ENCODE measurements at places on chromosomes 11 and 22. TPM values are rescaled to one million over a fixed set of nuclear protein-coding genes. Genes with fewer than 3 reads are reported as not detected.

TMPRSS4 gene
- total RNA-seq, result not detected

LSP1 gene
- 7.4 TPM for total RNA-seq

FOLR2 gene
- not detected for total RNA-seq

DDI1 gene
- total RNA-seq, result not detected

AIFM3 gene
- total RNA-seq, result not detected

LIF gene
- total RNA-seq, result 21.5 TPM

SLC1A2 gene
- total RNA-seq, result 0.10 TPM

LRRC74B gene
- not detected for total RNA-seq

GRCh38 chr11:85953491-85954143, 98.4 kb downstream of the CCDC83 start:
- no peak for DNase-seq

DNA sequence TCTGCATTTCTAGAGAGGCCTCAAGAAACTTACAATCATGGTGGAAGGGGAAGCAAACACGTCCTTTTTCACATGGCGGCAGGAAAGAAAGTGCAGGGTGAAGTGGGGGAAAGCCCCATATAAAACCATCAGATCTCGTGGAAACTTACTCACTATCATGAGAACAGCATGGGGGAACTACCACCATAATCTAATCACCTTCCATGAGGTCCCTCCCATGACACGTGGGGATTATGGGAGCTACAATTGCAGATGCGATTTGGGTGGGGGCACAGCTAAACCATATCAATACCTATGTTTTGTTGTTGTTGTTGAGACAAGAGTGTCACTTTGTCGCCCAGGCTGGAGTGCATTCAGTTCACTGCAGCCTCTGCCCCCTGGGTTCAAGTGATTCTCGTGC, 29.9 kb downstream of the SFI1 start:
- no peak for DNase-seq

DNA sequence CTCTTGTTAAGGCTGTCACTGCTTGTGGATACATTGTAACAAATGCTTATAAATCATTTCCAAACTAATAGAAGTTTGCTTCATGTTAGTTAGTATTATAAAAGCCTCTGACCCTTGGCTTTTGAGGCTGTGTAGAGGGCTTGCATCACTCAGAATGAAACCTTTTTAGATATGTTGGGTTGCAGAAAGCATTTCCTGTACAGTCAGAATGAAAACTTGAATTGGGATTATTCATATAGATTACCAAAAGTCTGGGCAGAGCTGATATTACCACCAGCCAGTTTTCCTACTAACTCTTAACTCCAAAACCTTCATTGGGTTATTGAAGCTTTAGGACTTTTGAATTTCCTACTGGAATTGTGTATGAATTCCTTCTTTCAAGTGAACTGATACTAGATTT, 12.0 kb downstream of the KMT2A start:
- no peak for DNase-seq

GRCh38 chr22:42383287-42383686, 48.9 kb downstream of the NFAM1 start:
- DNase-seq, result no peak

- no peak for DNase-seq
These were observed 14.2 kb upstream of the NTM start for GRCh38 chr11:131356206-131356605.

DNA sequence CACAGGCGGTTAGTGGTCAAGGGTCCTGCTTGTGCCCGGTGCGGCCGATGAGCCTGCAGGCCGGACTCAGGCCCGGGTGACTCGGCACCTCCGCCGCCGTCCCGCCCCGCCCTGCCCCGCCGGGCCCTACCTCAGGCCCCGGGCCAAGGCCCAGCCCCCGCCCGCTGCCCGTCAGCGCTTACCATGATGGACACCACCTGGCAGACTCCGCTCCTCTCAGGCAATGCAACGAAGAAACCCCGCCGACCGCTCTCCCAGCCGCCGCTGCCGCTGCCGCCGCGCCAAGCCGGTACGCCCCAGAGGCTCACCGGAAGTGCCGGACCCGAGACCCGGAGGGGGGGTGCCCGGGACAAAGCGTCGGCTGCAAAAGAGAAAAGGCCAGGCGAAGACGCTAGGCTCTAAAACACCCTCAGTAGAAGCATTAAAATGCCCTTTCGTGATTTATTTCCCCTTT, at the start of gene UFD1:
TSS of gene UFD1 (minus strand) at position 293 of the 454 bp plus-strand sequence. CDS start at position 185, 108 bp downstream.
- peak; percentile 97 for DNase-seq

DNA sequence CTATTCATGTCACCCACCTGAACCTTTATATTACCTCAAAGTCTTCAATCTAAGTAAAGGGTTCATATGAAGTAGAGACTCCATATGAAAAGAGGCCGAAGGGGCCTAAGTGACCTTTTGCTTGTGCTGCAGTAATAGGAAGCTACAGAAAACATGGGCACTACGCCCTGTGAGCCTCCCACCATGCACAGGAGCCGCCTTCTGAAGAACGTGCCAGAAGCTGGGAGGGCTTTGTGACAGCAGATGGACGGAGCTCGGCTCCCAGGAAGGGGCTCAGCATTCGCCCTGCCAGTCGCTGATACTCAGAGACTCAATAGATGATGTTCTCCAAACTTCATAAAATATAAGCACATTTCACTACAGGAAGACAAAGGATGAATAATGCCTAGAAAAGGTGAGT, 21.2 kb downstream of the DEAF1 start:
- no peak for DNase-seq

DNA sequence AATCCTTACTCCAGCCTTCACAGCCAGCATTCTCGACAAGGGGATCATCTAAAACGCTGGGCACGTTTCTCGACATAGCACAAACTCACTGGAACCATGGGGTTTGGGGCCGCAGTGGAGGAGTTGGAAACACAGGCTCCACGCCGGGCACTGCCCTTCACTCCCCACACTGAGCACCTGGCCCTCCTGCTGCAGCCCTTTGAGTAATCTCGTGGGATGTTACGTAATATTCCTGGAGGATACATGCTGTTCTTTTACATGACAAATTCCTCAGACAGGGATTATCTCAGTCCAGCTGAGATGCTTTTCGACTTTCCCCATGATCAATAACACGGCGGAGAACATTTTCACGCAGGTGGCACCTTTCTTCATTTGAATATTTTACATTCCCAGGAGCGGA, 408.0 kb downstream of the SHANK2 start:
- DNase-seq, result no peak

DNA sequence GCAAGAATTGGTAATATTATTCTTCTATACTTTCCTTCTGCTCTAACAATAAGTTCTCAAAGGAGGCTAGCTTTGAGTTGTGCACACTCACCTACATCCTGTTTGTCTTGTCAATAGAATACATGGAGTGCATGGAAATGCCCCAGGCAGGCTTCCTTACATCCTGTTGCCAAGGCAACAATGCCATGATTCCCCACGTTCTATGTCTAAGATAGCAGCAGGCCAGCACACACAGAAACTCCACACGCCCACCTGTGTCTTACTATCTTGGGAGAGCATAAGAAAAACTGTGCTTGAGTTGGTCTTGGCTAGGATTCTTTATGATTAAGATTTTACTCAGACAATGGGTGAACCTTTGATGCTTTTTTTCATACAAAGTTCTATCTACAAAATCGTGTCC, 379.2 kb downstream of the AASDHPPT start:
- no peak for DNase-seq

DNA sequence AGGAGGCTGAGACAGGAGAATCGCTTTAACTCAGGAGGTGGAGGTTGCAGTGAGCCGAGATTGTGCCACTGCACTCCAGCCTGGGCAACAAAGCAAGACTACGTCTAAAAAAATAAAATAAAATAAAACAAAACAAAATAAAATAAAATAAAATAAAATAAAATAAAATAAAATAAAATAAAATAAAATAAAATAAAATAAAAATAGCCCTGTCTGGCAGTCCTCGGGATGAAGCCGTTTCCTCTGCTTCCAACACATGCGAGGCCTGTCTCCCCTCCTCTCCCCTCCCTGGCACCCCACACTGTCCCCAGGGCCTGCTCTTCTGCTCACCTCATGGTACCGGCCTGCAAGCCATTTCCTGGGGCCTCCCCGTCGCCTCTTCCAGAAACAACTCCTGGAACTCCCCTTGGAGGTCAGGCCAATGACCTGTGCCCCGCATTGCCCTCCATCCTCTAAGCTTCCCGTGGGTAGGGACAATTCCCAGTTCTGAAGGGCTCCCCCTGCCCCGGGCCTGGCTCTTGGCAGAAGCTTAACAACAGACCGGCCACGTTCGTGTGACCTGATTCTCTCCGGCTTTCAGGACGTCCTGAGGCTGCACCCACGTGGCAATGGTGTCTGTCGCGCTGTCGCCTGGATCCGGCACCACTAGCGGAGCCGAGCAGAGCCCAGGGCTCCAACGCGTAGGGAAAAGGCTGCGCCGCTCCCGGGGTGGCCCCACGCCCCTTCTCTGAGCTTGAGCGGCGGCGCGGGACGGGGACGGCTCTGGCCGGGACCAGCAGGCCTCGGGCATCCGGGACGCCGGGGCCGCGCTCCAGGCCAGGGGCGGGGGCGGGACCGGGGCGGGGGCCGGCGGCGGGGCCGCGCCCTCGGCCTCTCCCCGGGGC, 456 bp upstream of the PARVB start:
- no peak for DNase-seq

DNA sequence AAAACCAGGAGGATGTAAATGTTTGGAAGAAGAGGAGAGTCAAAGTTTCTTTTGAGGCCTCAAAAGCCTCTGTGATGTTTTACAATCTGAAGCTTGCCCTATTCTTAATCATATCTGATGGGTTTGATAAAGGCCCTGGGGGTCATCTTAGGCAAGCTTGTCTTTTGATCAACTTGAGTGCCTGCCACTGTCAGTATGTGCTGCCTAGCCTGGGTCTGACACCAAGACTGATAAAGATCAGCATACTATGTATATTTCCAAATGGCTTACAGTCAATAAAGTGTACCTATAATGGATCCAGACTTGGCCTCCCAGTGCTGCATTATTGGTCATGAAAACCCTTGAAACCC, 12.7 kb downstream of the EHF start:
- DNase-seq, result no peak

GRCh38 chr11:75199412-75199955, 41.1 kb upstream of the TPBGL start:
- DNase-seq, result no peak

DNA sequence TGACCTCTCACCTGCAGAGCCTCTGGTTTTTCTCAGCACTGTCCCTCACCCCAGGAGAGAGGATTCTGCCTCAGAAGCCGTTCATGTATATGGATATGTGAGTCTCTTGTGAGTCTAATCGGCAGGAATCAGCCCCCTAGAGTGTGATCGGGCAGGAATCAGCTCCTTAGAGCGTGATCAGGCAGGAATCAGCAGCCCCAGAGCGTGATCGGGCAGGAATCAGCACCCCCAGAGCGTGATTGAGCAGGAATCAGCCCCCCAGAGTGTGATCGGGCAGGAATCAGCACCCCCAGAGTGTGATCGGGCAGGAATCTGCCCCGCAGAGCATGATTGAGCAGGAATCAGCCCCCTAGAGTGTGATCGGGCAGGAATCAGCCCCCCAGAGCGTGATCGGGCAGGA, 80.0 kb upstream of the EIF3D start:
- DNase-seq, result no peak

All from chondrocyte (in vitro differentiated cells).